Dorsolateral prefrontal cortex (tissue), 122 donors: ENCODE measurements at places on chromosomes 12 and 14. TPM values are rescaled to one million over a fixed set of nuclear protein-coding genes. Genes with fewer than 3 reads are reported as not detected.

Gene CCDC175
- 5.6 TPM for total RNA-seq

Gene CEP128
- 20.2 TPM for total RNA-seq

Gene TAS2R7
- total RNA-seq: 0.86 TPM

Gene VDR
- total RNA-seq: 0.59 TPM

Gene ITGA5
- total RNA-seq: 12.4 TPM

Gene HNF1A
- not detected for total RNA-seq

Gene ERP27
- not detected for total RNA-seq

Gene KRT77
- total RNA-seq: not detected

Gene SERPINA10
- not detected for total RNA-seq

Gene GPR135
- total RNA-seq: 10.5 TPM

Gene ASCL1
- 10.3 TPM for total RNA-seq

Gene CCDC177
- total RNA-seq: 7.6 TPM

Gene CD4
- total RNA-seq: 8.8 TPM

Gene ATG2B
- total RNA-seq: 64.1 TPM

Gene FGD6
- 28.2 TPM for total RNA-seq

Gene CLEC9A
- 0.28 TPM for total RNA-seq

Gene CCDC38
- not detected for total RNA-seq

Gene FOXA1
- total RNA-seq: not detected

Gene GLS2
- total RNA-seq: 56.5 TPM

Gene PTGER2
- 0.24 TPM for total RNA-seq

Gene KLRK1
- total RNA-seq: not detected

Gene HOXC6
- total RNA-seq: not detected

Gene PRICKLE1
- 34.8 TPM for total RNA-seq

Gene BHLHE41
- 189 TPM for total RNA-seq

Gene FAM161B
- total RNA-seq: 23.1 TPM

Gene C12orf50
- 0.41 TPM for total RNA-seq

Gene HOXC4
- 0.47 TPM for total RNA-seq

Gene PGAM5
- 34.6 TPM for total RNA-seq

Gene SMIM41
- not detected for total RNA-seq

Gene GIT2
- total RNA-seq: 84.6 TPM

Gene KLRC1
- 0.48 TPM for total RNA-seq

Gene TMPRSS12
- not detected for total RNA-seq

Gene SBNO1
- total RNA-seq: 54.3 TPM

Gene DPPA3
- not detected for total RNA-seq

Gene SLC35F4
- total RNA-seq: 1.2 TPM

Gene ATF7IP
- 68.3 TPM for total RNA-seq

Gene SERPINA6
- not detected for total RNA-seq

Gene KRT71
- total RNA-seq: not detected
